T-cell (primary cell): ENCODE measurements at places on chromosomes 3 and 15. TPM values are rescaled to one million over a fixed set of nuclear protein-coding genes. Genes with fewer than 3 reads are reported as not detected.

GRCh38 chr3:183896184-183896583 is 11.5 kb upstream of the PARL start:
- no peak for DNase-seq

The PRR20G gene
- total RNA-seq: not detected

GRCh38 chr15:96181873-96182301 is 148.6 kb upstream of the NR2F2 start:
- no peak for DNase-seq

DNA sequence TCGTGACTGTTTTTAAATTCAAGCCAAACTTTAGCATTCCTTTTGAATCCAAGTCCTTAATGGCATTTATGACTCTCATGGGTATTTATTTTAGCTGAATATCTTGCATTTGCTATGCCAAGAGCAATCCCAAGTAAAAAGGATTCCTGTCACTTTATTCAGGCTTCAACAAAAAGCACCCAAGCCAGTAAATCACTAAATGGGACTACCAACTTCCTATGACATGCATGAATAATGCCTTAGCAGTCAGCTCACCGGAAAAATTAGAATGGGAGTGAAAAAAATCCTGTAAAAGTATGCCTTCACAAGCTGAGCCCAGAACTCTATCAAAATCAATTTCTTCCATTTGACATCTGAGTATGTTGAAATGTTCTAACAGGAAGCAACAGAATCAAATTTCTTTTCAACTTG is 1297.9 kb downstream of the ROBO2 start:
- DNase-seq: no peak

The FETUB gene
- not detected for total RNA-seq

The ARL6 gene
- 3.5 TPM for total RNA-seq

The CPN2 gene
- total RNA-seq: not detected

GRCh38 chr15:69725957-69726356 is 273.3 kb downstream of the RPLP1 start:
- DNase-seq: no peak

The MKRN3 gene
- total RNA-seq: 3.1 TPM

GRCh38 chr3:68996356-68996995 is 17.0 kb downstream of the EOGT start:
- no peak for DNase-seq

DNA sequence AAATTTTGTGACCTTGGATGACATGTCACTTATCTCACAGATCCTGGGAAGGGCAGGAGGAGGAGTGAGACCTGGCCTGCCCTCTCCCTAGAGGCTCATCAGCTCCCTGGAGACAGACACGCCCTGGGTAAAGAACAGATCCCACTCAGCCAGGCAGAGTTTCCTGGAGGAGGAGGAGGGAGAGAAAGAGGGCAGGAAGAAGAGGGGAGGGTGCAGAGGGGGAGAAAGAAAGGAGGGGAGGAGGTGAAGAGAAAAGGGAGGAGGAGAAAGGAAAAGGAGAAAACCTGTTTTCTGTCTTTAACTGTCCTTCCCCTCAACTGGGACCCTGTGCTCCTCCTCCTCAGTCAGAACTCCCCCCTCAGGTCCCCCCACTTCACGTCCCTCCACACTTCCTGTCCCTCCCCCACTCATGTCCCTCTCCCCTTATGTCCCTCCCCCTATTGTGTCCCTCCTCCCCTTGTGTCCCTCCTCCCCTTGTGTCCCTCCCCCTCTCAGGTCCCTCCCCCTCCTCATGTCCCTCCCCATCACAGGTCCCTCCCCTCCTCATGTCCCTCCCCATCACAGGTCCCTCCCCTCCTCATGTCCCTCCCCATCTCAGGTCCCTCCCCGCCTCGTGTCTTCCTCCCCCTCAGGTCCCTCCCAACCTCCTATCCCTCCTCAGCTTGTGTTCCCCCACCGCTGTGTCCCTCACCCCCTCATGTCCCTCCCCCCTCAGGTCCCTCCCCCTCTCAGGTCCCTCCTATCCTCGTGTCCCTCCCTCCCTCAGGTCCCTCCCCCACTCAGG is 52.3 kb upstream of the CGNL1 start:
- DNase-seq: no peak

DNA sequence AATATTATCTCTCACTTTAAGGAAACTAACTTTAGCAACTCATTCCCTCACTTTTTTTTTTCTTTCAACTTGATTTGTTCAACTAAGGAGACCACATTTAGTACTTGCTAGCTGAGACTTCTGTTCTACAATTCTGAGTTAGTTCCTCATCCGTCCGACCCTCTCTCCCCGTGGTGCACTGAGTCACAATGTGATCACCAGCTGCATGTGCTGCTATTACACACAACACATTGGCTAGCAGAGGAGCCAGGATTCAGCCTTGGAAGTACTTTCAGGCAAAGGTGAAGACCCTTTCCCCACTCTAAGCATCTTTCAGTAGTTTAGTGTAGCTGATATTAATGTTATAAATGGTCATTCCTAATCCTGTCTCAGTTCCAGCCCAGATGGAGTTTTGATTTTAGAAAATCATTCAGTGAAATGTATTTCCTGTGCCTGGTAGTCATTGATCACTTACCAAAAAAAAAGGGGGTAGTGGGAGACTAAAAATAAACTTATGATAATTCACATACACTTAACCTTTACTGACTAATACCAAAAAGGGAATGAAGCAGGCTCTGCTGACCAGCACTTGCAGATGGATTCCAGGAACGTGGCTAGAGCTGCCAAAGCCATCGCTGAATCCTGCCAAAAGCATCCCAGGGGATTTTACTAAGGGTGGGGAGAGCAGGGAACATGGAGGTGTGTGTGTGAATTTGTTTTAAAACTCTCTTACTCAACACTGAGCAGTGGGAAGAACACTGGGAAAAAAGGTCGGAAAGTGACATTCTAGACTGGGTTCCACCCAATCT is 424.8 kb downstream of the LPP start:
- no peak for DNase-seq

GRCh38 chr15:25869701-25870100 is 6.6 kb upstream of the ATP10A start:
- DNase-seq: no peak

The DNAJA4 gene
- 50.4 TPM for total RNA-seq

GRCh38 chr3:50241713-50242380 is 5.8 kb downstream of the GNAI2 start:
- no peak for DNase-seq

DNA sequence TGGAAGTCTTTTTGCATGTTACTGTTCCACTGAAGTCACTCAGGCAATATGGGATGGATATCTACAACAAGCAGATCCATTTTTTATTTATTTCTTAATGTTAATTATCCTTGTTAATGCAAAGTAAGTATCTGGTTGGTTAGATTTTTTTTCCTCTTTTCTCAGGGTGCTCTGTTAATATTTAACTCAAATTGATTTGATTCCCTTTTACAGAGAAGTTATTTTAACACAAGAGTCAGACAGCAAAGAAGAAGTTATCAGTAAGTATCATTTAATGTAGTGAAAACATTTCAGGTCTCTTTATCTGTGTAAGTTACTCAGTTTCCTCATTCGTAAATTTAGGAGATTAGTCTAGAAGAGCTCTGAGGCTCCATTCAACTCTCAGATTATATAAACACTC is 34.3 kb downstream of the TBC1D23 start:
- DNase-seq: no peak

- DNase-seq: no peak
These were observed 25.0 kb upstream of the RFTN1 start for GRCh38 chr3:16538507-16538906.

The ADCY5 gene
- total RNA-seq: not detected

The ITIH1 gene
- 0.85 TPM for total RNA-seq

- DNase-seq: no peak
These were observed 214.9 kb upstream of the WNT5A start for GRCh38 chr3:55701997-55702396.

DNA sequence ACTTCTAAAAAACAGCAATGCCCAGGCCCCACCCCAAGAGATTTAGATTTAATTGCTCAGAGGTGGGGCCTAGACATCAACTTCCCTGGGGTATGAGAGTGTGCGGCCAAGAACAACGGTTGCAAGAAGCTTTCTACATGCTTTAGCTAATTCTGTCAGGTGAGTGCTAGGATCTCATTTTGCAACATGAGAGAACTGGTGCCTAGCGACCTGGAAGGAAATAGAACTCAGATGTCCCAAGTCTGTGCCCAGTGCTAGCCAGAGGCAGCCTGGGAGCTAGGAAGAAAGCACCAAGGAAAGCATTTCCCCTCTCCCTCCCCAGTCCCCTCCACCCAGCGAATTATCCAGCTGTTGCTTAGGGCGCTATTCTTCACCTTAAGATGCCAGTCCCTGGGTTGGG is 22.9 kb upstream of the HRH1 start:
- no peak for DNase-seq

The ITPR1 gene
- 97.8 TPM for total RNA-seq

GRCh38 chr15:75193976-75194375 is 7.7 kb upstream of the C15orf39 start:
- no peak for DNase-seq

DNA sequence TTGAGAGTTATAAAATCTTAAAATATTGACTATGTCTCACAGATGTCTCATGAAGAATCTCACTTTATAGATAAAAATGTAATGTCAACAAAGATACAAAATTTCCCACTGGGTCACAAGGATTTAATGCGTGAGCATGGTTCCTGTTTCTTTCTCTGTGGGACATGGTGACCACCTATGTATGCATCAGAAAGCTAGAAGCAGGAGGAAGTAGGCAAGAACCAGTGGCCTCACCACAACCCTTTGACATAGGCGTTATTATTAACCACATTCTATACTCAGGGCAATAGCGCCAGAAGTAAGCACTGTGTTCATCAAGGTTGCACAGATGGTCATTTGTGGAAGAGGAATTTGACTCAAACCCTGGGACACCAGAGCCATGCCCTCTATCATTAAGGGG is 11.7 kb upstream of the ADAMTS17 start:
- no peak for DNase-seq

The TIMP4 gene
- not detected for total RNA-seq

- no peak for DNase-seq
These were observed 346.1 kb downstream of the AGBL1 start for GRCh38 chr15:86425746-86426145.

- no peak for DNase-seq
These were observed 57.8 kb downstream of the IMPG2 start for GRCh38 chr3:101262393-101263240.

DNA sequence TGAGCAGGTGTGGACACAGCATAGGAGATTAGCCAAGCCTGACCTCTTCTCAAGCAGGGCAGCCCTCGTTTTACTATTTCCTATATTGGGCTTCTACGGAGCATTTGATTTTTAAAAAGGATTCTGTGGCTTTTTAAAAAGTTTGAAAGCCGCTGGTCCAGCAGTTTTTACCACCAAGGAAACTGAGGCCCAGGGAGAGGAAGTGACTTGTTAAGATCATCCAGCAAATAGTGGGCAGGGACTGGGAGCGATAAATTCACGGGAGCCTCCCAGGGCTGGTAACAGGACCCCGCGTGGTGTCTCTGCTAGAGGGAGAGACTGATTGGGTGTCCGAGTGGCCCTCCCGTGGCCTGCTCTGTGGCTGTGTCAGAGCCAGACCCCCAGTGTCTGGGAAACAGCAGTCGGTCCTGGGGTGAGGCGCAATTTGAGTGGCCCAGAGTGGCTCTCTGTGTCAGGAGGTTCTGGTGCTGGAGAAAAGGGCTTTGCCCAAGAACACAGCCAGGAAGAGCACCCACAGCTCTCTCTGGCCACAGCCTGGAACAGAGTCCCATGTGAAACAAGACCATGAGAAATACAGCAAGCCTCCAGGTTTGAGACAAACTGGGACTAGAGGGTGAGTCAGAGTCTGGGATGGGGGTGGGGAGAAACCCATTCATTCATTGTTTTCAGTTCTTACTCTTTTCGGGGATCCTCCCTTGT is 4.2 kb downstream of the FURIN start:
- no peak for DNase-seq

GRCh38 chr15:91535856-91536500 is 317.5 kb upstream of the SLCO3A1 start:
- no peak for DNase-seq

GRCh38 chr15:51414256-51414860 is 72.9 kb downstream of the GLDN start:
- no peak for DNase-seq

The GOLGA8T gene
- total RNA-seq: 0.82 TPM

- DNase-seq: no peak
These were observed 209.2 kb upstream of the ZPLD1 start for GRCh38 chr3:102225407-102226132.
